ENCODE measurements at places on chromosomes 7 and 10. TPM values are rescaled to one million over a fixed set of nuclear protein-coding genes. Genes with fewer than 3 reads are reported as not detected.

- DNase-seq: peak; percentile 27
These were observed 2.8 kb downstream of the EEPD1 start for GRCh38 chr7:36155811-36156361.

- peak; percentile 88 for DNase-seq
These were observed 26.8 kb upstream of the DGKI start for GRCh38 chr7:137873524-137873923.

- DNase-seq: no peak
These were observed 39.0 kb downstream of the AP5Z1 start for GRCh38 chr7:4814433-4814832.

DNA sequence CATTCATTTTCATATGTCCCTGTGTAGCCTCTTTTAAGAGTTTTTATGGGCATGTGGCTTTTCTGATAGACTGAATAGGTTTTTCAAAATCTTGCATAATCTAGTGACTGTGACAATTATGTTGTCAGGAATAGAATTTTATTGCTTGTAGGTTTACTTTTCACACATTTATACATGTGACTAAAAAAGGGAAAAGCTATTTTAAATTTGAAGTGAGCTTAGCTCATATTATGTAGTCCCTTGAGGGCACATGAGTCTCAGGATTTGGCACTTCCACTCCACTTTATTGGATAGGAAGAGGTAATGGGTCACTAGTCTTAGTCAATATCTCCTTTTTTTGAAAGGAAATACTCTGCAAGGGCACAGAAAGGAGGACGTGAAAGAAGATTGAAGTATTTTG lies 247.3 kb downstream of the SUGCT start:
- DNase-seq: no peak

- peak; percentile 88 for DNase-seq
These were observed 1255.7 kb upstream of the LRRTM3 start for GRCh38 chr10:65670087-65670486.

The NEBL gene
- polyA plus RNA-seq: 0.11 TPM

The ZRANB1 gene
- polyA plus RNA-seq: 18.1 TPM

Data from fibroblast of lung (primary cell).